ENCODE measurements at places on chromosomes 12 and 14.

DNA sequence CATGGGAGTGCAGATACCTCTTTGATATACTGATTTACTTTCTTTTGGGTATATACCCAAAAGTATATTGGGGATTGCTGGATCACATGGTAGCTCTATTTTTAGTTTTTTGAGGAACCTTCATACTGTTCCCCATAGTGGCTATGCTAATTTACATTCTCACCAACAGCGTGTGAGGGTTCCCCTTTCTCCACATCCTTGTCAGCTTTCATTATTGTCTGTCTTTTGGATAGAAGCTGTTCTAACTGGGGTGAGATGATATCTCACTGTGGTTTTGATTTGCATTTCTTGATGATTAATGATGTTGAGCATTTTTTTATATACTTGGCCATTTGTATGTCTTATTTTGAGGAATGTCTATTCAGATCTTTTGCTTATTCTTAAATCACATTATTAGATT, 44.1 kb upstream of the JDP2 start:
- DNase-seq = no peak

DNA sequence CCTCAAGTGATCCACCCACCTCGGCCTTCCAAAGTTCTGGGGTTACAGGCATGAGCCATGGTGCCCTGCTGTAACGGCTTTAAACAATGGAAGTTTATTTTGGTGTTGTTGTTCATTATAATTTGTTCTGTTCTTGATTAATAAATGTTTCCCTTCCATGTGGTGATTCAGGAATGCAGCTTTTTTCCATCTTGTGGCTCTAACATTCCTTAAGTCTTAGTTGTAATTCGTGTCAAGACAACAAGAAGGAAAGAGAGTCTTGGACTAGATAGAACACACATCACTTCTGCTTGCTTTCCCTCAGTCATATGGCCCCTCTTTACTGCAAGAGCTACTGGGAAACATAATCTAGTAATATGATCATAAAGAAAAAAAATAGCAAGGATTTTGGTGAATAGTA, 211.6 kb downstream of the SLC6A15 start:
- DNase-seq = no peak

DNA sequence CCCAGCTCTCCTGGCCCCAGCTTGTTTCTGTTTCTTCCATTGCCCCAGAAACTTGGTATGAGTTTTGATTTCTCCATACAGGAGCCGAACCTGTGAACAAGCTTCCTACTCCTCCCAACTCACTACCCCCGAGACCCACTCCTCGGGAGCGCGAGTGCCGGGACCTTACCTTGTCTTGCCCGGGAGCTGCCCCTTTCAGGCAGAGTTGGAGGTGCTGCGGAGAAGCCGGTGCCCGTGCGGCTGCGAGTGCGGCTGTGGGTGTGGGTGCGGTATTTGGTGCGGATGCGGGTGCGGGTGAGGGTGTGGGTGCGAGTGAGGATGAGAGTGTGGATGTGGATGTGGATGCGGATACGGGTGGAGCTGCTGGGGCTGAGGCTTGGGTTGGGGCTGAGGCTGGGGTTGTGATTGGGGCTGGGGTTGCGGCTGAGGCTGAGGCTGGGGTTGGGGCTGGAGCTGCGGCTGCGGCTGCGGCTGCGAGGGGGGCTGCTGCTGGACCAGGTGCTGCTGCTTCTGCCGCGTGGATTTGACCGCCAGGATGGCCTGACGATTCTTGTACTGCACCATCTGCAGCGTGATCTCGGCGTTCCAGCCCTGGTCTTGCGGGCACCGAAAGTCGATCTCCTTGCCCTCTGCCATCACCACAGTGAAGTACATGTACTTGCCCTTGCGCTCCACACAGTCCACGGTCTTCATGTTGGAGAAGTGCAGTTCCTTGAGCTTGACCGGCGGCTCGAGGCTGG, 1.1 kb downstream of the PHLDA1 start:
- peak; percentile 63 for DNase-seq

DNA sequence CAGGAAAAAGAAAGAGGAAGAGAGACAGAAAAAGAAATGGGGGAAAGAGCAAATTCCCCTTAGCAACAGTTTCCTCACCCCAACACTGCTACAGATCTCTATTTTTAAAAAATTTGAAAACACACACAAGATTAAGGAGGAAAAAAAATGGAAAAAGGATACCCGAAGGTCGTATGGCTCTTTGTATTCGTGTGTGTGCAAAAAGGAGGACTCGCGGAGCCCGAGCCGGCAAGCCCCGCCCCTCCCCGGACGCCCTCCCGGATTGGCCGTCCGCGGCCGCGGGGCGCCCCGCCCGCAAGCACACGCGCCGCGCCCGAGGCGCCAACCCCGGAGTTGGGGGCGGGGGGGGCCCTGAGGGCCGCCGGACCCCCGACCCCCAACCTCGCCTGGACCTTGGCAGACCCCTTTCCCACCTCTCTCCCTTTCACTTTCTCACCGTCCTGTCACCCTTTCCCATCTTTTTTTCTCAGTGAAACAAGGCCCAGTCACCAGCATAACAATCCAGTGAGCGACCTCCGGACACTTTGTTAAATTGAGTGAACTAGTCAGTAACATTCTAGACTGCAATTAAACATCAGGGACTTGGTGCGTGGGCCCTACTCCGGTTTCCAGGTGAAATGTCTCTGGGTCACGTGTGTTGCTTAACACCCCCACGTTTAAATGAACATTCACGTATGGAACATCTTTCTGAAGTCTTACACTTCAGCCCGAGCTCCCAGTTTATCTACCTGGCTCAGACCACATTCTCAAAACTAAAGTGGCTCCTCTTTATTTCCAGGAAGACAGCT, at the start of gene C14orf93:
Gene C14orf93 (minus strand): TSS at position 205 of the 788 bp plus-strand sequence. CDS start 11,120 bp downstream, outside the sequence.
- peak; percentile 84 for DNase-seq

DNA sequence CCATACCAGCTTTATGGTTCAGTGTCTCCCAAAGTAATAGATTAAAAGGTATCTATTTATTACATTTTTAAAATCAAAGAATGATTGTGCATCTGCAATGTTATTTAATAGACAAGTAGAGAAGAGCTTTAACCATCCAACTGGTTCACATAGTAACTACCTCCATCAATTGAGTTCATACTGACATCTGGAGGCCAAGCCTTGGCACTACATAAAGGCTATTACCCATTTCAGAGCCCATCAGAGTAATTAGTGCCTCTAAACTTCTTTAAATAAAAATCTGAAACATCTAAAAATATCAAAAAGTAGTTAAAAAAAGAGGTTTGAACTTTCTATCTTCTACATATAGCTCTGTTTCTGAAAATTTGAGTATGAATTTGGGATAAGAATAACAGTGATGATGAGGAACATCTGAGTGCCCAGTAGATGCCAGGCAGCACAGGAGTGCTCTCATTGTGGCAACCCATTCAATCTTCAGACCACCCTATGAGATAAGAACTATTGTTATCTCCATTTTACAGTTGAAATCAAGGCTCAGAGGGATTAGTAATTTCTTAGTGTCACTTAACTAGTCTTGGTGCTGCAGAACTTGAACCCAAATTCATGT, 132.9 kb upstream of the DAAM1 start:
- DNase-seq = peak; percentile 41

GRCh38 chr14:77603654-77604255, 12.7 kb downstream of the SPTLC2 start:
- DNase-seq = no peak

DNA sequence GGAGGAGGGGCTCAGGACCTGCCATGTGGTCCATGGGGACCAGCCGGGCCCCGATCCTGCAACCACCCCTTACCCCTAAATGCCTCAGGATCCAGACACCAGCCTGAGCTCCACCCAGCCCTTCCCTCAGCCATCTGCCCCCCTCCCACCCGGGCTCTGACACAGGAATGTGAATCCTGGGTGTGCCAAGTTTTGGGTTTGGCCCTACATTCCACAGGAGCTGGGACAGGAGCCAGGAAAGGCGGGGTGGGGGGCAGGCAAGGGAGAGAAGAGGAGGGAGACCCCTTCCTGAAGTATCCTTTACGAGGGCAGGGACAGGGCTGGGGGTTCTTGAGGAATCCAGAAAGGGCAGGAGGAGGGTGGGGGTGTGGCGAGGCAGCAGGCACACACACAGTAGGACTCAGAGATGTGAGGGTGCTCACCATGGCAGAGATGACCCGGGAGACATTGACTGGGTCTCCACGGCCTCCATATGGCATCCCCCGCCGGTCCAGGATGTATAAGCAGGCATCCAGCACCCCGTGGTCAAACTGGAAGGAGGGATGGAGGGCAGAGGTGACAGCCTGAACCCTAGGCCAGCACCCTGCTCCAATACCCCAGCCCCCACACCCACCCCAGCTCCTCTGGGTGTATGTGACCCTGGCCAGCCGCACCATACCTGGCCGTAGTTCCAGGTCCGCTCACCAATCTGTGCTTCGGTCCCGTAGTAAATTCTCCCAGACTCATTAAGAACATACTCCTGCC, 3.5 kb downstream of the TGM1 start:
- DNase-seq = no peak

GRCh38 chr12:39620659-39621658, 1.4 kb upstream of the ABCD2 start:
- DNase-seq = peak; percentile 81

- no peak for DNase-seq
Observed at GRCh38 chr14:78700236-78700635, 530.1 kb downstream of the NRXN3 start.

- peak; percentile 26 for DNase-seq
Observed at GRCh38 chr14:36553656-36554260, 28.7 kb downstream of the NKX2-8 start.

GRCh38 chr14:64614805-64615391, 65.1 kb downstream of the PPP1R36 start:
- DNase-seq = no peak

DNA sequence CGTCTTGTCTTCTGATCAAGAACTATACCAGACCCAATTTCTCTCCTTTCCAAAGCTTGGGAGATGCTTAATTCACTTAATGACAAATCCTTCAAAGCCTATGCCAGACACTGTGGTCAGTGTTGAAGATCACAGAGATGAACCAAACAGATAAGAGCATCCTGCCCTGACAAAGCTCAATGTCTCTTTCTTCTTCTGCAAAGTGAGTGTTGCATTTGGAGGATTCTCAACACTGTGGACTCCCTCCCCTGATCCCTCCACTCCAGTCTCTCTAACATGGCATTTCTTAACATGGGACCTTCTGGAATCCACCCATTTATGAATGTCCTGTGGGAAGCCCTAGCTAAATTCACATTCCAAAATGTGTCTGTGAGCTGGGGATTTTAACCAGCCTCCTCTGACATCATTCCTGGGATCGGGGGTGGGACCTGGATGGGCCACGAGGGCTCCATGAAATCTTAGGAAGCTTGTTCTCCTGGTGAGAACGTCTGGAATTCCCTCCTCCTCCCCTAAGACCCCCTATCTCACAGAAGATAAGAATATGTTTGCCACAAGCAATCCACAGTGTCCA, 20.3 kb downstream of the SYNE3 start:
- peak; percentile 66 for DNase-seq
